ENCODE measurements at places on chromosomes 2 and 18.

GRCh38 chr2:100752628-100753333 is 67.2 kb upstream of the NPAS2 start:
- DNase-seq, result no peak

GRCh38 chr2:120353931-120354330 is 8.0 kb downstream of the INHBB start:
- DNase-seq, result no peak

- no peak for DNase-seq
Observed at GRCh38 chr2:71813807-71814470, 333.7 kb downstream of the CYP26B1 start.

DNA sequence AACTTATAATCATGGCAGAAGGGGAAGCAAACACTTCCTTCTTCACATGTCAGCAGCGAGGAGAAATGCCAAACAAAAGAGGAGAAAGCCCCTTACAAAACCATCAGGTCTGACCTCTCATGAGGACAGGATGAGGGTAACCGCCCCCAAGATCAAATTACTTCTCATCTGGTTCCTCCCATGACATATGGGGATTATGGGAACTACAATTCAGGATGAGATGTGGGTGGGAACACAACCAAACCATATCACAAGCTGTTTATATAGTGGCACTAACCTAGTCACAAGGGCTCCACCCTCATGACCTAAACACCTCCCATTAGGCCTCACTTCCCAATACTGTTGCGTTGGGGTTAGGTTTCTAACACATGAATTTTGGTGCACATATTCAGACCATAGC is 110.0 kb downstream of the OSBPL6 start:
- DNase-seq, result no peak

DNA sequence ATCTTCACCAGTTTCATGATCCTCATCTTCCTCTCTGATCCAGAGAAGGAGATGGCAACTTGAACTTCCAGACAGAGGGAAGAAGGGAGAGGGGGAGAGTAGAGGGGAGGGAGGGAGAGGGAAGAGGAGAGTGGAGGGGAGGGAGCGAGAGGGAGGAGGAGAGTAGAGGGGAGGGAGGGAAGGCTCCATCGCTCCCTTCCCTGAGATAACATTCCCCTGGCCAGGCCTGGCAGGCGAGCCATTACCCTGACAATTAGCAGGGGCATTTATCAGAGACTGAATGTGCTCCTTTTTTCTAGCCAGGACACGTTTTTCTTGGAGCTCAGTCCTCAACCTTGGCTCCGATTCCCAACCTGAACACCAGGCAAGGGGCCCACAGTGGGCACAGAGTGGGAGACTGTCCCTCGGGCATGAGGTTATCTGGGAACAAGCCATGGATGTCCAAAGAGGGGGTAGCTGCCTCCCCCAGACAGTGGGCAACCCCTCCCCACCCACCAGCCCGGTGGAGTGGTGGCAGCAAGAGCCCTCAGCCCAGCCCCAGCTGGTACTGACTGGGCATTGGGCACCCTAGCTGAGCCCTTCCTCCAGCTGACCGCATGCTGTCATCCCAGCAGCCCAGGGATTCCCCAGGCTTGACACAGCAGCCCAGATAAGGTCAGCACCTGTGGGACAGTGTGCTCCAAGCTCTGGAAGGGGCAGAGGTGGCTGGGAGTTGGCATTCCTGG is 81.8 kb downstream of the TNS1 start:
- DNase-seq, result no peak

DNA sequence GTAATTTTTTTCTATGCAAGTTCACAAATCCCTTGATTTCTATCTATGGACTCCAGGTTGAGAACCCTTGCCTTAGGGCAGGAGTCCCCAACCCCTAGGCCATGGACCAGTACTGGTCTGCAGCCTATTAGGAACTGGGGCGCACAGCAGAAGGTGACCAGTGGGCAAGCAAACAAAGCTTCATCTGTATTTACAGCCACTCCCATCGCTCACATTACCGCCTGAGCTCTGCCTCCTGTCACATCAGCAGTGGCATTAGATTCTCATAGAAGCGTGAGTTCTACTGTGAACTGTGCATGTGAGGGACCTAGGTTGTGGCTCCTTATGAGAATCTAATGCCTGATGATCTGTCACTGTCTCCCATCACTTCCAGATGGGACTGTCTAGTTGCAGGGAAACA is 70.2 kb upstream of the SMAD2 start:
- DNase-seq, result no peak

DNA sequence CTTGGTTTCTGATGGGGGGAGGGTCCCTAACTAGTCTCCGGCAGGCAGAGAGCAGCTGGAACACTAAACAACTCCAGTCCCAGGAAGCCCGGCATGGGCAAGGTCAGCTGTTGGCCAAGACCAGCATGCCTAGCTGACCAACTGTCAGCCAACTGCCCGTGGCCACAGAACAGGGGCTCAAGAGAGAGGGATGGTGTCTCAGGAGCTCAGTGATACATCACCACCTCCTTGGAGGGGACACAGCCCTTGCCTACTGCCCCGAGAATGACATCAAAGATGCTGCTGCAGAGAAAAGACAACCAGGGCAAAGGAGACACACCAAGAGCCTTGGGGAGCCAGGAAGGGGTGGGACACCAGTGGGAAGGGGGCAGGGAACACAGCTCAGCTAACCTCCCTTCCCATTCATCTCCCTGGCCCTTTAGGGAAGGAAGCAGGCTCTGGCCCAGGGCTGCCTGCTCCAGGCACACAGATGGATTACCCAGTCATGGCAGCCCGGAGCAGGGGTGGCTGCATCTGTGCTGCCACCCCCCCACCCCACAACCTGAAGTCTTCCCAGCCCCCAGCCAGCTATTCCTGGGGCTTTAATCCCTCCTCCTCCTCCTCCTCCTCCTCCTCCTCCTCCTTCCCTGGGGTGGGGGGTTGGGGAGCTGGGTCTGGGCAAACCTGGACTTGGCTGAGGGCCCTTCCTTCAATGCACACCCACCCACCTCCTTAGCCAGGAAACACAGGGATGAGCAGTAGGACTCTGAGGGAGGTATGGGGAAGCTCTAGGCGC is 1.9 kb downstream of the BIN1 start:
- DNase-seq, result no peak

DNA sequence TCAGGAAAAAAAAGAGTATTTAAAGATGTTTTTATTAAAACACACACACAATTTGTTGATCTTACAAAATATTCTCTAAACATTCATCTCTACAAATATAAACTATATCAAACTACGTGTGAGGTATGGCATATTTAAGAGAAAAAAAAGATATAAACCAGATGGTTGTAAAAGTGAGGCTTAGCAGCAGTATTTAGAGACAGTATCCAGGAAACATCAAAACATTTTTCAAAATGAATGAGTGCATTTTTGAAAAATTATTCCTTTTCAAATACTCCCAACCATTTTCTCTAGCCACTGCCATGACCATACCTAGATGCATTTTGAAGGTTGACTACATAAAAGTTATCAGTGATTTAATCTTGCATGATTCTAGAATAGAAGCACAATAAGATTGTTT is 38.2 kb upstream of the RAB27B start:
- no peak for DNase-seq

DNA sequence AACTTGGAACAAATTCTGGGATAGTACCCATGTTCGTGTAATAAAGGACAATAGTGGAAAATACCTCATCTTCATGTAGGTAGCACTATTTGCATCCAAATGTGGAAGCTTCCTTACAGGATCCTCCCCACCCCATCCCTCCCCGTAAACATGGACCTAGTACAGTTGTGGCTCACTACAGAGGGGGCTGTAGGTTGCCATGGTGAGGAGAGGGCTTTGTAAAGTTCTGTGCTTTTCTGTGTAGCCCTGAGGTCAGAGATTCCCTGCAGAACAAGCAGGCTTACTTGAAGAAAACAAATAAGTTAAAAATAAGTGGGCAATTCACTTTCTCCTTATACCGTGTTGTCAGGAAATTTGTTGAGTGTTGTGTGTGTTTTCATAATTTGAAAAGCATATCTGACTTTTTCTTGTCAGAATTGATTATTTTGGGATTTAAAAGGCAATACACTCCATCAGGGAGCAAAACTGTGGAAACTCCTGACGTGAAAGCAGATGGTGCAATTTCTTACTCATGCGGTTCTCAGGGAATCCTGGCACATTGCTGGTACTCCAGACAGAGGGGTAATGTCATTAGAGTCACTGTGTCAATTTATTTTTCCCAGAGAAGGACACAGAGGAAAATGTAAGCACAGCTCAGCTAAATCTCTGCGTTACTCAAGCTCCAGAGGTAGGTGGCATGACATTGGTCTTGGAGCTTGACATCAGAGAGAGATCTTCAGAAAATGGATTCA is 174.2 kb upstream of the LHCGR start:
- no peak for DNase-seq

DNA sequence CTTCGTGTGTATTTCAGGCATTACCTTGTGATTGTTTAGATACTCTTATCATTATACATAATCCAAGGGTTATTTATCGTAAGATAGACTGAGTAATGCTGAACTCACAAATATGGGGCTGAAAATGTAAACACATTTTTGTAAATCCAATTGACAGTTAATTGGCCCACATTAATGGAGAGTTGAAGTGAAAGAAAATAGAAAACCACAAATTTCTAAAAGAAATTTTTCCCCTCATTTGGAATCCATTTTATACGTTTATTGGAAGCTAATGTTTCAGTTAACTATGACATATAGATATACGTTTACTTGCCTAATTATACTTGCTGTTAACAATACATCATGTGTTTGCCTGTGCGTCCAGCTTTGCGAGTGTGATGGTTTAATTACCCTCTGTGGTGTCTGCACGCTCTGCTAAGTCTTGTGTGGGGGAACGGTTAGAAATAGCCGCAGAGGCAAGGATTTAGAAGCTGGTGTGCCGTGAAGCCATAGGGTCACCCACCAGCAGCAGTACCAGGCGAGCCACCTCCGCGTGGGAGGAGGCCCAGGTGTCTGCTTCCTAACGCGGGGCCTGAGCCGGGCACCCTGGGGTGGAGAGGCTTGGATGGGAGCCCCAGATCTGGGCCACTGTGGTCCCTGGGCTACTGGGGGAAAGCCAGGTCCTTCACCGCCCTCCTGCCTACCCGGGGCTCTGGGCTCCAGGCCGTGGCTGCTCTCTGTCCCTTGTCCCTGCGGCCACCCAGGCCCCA is 38.0 kb downstream of the TSHZ1 start:
- no peak for DNase-seq

DNA sequence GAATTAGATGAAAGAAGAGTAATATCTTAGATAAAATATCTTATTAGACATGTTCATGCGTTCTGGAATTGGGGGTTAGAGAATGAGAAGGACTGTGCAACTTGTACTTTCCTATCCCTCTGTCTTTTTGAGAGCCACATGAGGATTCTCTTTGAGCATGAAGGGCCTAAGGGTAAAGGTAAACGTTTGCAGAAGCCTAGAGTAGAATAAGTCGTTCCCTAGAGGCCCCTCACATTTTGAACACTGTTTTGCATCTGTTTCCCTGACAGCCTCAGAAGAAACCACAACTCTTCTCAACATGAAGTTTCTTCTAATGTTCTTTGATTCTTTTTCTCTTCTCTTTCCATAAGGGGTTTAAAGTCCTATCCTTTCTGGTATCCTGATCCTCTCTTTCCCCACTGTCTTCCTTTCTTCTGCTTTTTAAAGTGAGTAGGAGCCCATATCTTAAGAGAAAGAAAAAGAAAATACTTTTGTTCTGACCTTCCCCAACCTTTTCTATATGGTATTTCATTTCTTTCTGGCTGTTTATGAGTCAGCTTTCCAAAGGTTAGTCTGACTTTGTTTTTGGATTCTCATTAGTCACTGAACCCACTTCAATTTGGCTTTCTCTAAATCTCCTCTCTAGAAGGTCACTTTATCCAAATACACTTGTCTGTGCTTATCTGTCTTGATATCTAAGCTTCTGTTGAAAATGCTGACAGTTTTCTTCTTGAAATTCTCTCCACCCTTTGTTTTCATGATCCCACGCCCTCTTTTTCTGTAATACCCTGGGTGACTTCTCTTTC is 34.8 kb downstream of the PPP1R1C start:
- no peak for DNase-seq

DNA sequence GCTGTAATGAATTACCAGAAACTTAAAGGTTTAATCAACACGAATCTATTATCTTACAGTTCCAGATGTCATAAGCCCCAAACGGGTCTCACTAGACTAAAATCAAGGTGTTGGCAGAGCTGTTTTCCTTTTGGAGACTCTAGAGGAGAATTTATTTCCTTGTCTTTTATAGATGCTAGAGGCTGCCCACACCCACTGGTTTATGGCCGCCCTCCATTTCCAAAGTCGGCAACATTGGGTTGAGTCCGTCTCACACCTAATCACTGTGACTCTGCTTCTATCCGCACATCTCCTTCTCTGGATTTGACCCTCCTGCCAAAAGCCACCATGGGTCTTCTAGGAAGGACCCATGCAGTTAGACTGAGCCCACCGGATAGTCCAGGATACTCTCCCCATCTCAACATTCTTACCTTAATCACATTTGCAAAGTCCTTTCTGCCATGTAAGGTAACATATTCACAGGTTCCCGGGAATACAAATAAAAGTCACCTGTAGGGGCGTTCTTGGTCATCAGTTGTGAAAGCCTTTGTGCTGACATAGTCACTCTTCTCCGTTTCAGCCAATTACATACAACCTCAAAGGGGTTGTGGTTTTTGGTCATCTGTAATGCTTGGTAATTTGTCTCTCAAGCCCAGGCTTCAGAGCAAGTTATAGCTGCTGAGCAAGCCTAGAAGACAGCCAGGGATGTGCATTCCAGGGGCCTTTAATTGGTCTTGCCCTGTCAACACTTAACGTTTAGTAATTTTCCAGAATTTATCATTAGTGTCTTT is 179.4 kb downstream of the ANTXR1 start:
- no peak for DNase-seq

GRCh38 chr2:219997341-219997851 is 370.0 kb downstream of the SLC4A3 start:
- DNase-seq, result no peak

DNA sequence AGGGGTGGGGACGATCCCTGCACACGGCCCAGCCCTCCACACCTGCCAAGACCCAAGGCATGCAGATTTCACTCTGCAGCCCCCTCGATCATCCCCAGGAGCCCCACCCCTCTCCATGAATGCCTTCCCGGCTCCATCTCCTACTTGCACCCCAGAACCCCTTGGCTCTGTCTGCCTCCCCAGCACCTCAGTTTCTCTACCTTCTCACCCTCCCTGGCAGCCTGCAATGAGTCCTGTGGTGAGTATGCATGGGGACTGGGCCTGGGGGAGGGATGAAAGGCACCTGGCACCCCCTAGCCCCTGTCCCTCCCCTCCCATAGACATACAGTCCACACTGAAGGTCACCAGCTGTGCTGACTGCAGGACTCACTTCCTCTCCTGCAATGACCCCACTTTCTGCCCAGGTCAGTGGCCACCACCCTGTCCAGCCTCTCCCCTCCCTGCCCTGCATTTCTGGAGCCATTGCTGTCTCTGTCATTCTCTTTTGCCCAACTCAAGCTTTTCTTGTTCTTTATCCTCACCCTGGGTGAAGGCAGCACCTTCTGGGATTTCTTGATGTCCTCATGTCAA is 1.0 kb downstream of the TEX51 start:
- no peak for DNase-seq

GRCh38 chr2:237337586-237337985 is 76.4 kb downstream of the COL6A3 start:
- no peak for DNase-seq

- DNase-seq, result no peak
Observed at GRCh38 chr18:73793386-73793785, 354.2 kb downstream of the FBXO15 start.
